ENCODE measurements at places on chromosomes 13 and 19.
A peak's percentile ranks its signal among the peaks of the same experiment; 100 is the strongest.

DNA sequence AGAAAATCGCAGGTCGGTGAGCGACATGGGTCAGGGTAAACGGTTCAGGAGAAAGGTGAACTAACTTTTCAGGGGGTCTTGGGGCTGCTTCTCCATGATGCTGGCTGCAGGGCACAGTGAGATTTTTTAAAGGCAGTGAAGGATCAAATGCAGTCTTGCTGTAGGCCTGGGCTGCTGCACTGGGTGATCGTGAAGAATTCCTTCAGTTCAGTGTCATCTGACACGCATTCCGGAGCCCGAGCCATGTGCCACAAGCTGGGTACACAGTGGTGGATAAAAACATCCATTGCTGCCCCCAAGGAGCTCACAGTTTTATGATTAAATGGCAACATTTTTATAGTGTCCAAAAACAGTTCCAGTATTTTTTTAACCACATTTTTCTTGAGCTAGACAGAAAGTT, 56.3 kb upstream of the GPR12 start:
- DNase-seq, result no peak

DNA sequence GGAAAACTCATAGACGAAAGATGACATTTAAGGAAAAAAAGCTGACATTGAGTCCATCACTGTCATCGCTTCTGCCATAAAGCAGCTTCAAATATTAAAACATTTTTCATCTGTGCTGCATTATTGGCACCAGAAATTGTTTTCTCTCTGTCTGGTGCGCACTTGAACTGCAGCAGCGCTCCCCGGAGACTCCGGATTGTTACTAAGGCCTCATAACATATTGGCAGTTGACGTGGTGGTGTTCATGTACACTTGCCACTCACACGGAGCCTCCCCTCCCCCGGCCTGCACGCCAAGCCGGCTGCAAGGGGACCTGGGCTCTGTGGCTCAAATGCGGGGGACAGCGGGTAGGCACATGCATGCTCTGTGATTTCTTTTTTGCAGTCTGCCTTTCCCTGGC, 203.2 kb downstream of the TSHZ3 start:
- no peak for DNase-seq

DNA sequence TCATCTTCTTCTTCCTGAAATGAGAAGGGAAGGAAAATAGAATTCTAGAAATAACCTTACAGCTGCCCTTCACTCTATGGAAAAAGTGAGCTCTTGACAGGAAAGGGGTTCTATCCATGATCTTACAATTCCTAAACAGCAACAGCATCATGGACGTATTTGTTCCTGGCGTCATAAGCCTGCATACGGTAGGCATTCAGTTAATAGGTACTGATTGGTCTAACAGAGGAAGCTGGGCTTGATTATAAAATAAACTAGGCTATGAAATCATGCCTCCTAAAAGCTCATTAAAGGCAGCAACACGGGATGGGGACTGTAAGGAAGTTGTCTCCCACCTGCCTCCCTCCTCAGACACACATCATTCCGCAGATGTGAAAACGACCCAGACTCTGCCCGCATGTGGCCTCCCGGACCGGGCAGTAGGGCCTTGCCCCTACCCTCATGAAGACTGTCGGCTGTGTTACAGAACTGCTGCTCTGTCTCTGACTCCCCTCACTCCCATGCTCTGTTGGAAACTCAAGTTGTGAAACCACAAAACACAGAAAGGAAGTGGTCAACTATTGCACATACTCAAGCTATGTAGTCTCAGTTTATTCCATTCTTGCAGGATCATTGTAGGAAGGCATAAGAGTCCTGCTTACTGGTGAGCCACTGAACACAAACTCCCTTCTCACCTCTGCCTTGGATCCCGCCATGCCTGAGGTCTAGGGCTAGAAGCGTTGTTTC, 129.8 kb downstream of the DLEU7 start:
- peak; percentile 5 for DNase-seq

GRCh38 chr13:48950501-48950875, 25.2 kb upstream of the FNDC3A start:
- no peak for DNase-seq

DNA sequence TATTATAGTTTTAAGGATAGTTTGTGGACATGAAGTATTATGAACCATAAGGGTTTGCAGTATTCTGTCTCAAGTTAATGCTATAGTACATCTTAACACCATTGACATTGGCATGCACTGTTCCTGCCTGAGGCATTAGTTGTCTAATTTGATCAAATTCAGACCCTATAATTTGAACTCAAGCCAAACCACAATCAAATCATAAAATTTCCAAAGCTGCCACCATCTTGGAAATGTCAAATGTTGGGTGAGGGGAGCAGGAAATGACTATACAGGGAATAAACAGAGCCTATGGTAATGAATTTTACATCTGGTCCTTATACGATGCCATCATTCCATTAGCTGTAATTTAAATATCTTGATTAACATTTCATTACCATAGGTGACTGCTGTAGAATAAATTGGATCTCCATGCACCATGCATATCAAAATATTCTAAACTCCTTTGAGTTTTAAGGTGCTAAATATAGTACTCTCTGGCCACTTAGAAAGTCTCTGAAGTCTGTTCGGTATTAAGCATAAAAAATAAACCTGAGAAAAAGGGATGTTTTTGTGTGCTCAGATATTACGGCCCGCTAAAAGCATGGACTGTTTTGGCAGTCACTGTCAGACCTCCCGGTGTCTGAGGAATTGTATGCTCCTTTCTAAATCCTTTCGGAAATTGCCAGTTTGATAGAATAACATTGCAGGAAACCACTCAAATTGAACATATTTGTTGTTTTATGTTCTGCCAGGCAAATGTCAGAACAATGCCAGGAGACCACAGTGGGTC, 257.7 kb downstream of the SPRY2 start:
- no peak for DNase-seq

DNA sequence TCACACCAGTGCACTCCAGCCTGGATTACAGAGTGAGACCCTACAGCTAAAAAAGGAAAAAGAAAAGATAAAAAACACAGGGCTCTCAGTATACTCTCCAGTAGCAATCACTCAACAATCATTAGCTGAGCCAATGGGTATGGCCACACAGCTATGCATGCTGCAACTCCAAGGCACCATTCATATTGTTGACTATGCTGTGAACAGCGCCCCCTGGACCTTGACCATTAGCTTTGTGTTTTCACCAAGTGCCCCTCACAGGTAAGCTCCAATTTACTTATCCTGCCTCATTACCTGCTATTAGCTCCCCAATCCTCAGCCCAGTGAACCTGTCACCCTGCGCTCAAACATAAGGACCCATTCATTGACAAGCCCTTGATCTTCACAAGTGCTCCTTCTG, 35.8 kb downstream of the ZIC5 start:
- no peak for DNase-seq

All from activated naive CD4-positive, alpha-beta T cell treated with anti-CD3 and anti-CD28 coated beads, Interleukin-2, amount 50 U/mL, for 72 hours (primary cell).